CD4-positive, alpha-beta T cell (primary cell): ENCODE measurements at places on chromosomes 7 and 10.
A peak's percentile ranks its signal among the peaks of the same experiment; 100 is the strongest.

DNA sequence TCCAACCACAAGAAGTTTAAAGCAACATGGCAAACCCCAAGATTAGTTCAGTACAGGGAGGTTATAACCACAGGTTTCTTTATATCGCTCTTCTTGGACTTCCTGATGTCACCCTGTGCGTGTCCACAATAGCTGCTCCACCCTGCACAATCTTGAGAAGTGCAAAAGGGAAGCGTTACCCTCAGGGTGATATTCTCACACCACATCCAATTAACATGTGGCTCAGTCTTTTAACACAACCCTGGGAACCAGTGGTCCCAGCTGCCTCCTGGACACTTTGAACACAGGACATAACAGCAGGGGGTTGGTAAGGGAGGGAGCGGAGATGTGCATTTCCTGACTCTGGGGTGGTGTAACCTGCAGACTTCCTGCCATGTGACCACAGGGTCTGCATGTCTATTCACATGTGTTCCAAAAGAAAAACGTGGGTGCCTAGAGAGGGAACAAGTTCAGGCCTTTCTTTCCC is 64.6 kb downstream of the GSAP start:
- peak; percentile 83 for DNase-seq

- DNase-seq, result peak; percentile 73
Measured at GRCh38 chr7:1920266-1920681, 250.2 kb downstream of the ELFN1 start.

GRCh38 chr7:150942001-150942590 is 36.0 kb downstream of the KCNH2 start:
- DNase-seq, result peak; percentile 53

GRCh38 chr7:124765401-124766352 is at the start of gene GPR37:
Gene GPR37, minus strand, starts transcription at chr7:124765792. Its CDS starts 816 bp downstream, at chr7:124764976.
- DNase-seq, result no peak

- DNase-seq, result peak; percentile 72
Measured at GRCh38 chr10:101141616-101142532, 10.8 kb downstream of the TLX1 start.

GRCh38 chr10:122419876-122420623 is 34.4 kb upstream of the ARMS2 start:
- DNase-seq, result no peak
